ENCODE measurements at places on chromosomes 13 and 19. TPM values are rescaled to one million over a fixed set of nuclear protein-coding genes. Genes with fewer than 3 reads are reported as not detected.

The ZNF234 gene
- total RNA-seq: 9.0 TPM

The TMPRSS9 gene
- not detected for total RNA-seq

The POLR2E gene
- total RNA-seq: 241 TPM

The JAK3 gene
- 195 TPM for total RNA-seq

DNA sequence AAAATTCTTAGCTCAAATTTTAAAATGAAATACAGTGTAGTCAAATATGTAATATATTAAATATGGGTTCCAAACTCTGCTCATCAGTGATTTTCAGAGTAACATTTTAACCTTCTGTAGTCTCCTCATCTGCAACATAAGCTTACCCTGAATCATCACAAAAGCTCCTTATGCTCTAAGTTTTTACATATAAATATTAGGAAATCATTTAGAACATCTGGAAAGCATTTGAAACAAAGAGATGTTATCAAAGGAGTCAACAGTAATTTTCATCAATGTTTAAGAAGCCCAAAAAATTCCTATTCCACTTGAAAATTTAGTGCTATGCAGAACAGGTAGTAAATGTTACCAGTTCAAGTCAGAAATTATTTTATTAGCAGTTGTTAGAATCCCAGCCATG, 224.7 kb downstream of the DCT start:
- H3K4me3 ChIP-seq: no peak overlapping the region
- no peaks in the 10 kb centered on the region for H3K36me3 ChIP-seq
- H3K27ac ChIP-seq: no peak overlapping the region
- no peak for DNase-seq
- H3K4me1 ChIP-seq: no peaks in the 10 kb centered on the region

DNA sequence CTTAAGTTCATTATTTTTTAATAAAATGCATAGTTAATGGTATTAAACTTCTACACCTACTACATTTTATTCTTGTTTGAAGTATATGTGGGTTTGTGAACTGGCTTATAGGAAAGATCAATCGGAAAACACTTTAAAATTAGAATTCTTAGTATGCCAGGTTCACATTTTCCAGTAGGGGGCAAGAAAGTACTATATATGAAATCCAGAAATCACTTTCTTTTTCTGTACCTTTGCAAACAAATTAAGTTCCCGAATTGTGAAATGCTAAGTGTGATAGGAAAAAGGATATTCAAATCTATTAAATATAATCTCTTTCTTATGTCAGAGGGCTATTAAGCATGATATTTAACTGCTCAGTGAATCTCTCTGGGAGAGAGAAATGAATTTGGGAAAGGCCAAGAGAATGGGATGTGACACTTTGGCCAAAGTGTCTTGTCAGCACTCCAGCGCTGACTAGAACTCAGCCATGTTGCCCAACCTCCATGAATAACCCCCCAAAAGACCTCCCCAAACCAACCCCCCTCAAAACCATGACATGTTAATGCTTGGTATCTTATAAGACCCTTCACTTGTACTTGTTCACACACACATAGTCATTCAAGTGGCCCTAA, 122.6 kb upstream of the SLC10A2 start:
- H3K4me1 ChIP-seq: no peaks in the 10 kb centered on the region
- no peaks in the 10 kb centered on the region for H3K36me3 ChIP-seq
- H3K27ac ChIP-seq: no peak overlapping the region
- H3K4me3 ChIP-seq: no peak overlapping the region
- no peaks in the 10 kb centered on the region for H3K27me3 ChIP-seq

DNA sequence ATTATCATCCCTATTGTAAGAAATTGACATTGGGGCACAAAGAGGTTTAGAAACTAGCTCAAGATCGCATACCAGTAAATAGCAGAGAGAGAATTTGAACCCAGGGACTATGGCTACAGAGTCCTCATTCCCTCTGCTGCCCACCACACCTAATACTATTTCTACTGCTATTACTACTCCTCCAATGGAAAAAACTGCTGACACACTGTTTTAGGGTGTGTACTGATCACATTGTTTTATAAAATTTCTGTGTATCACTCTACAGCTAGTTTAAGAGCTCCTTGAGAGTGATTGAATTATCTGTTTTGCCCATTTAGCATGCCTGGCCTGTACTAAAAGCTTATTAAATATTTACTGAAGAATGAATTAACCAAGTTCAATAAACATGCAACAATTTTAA, 552.4 kb downstream of the GPC5 start:
- H3K27me3 ChIP-seq: no peaks in the 10 kb centered on the region
- H3K27ac ChIP-seq: no peak overlapping the region
- H3K4me1 ChIP-seq: no peaks in the 10 kb centered on the region
- no peaks in the 10 kb centered on the region for H3K36me3 ChIP-seq
